Prostate gland (tissue), 2 donors: ENCODE measurements at places on chromosomes 12 and 14. TPM values are rescaled to one million over a fixed set of nuclear protein-coding genes. Genes with fewer than 3 reads are reported as not detected.
A peak's percentile ranks its signal among the peaks of the same experiment; 100 is the strongest.

GRCh38 chr12:2963760-2964292 lies 4.6 kb downstream of the TEAD4 start:
- no peak for DNase-seq

- no peak for DNase-seq
Observed at GRCh38 chr14:71056168-71056567, 148.9 kb downstream of the PCNX1 start.

DNA sequence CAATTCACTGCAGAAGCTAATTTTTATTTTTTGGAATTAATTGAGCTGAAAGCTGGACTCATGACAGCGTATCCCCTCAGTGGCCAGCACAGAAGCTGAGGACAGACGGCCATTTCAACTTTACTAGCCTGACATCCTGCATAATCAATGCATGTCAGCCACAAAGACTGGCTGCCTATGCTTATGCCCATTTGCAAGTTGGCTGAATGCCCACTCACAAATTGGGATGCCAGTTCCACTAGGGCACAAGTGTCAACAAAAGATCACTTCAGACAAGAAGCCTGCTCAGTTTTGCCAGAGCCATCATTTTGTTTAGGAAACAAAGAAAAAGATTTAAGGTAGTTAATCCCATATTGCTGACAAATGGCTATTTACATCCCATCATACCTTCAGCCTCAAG lies 417.6 kb downstream of the NOVA1 start:
- no peak for DNase-seq

GRCh38 chr12:69189378-69189978 lies 49.9 kb upstream of the CPSF6 start:
- no peak for DNase-seq

GRCh38 chr12:120025640-120026039 lies 36.6 kb downstream of the BICDL1 start:
- no peak for DNase-seq

DNA sequence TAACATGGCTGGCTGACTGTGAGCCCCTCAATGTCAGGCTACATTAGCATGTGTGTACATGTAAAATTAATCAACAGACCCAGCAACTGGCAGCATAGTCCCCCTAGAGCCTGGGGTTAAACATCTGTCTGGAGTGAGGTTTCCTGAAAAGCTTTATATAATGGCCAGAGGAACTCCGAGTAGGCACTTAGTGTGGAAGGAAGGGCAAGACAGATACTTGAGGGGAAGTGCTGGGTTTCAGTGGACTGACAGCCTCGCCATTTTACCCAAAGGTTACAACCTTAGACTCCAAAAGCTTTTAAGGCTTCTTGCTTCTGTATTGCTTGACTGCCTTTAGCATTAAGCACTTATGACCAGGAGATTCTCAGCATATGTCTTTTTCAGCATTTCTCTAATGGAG lies 430.8 kb downstream of the FLRT2 start:
- no peak for DNase-seq

DNA sequence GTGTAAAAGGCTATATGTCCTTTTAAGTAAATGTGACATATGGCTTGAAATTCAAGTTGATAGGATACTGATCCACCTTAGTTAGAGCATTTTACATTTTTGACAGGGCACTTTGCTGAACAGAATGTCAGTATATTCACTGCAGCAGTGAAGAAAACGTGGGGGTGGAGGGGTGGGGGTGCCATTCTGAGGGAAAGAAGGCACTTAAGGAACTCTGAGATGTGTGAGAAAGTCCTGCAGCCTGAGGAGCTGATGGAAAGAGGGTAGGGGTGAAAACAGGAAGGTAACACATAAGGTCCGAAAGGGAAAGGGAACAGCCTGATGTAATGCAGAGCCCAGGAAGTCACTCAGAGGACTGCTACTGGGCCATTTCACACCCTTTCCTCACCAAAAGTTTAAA lies 265.5 kb upstream of the GRIP1 start:
- DNase-seq, result no peak

DNA sequence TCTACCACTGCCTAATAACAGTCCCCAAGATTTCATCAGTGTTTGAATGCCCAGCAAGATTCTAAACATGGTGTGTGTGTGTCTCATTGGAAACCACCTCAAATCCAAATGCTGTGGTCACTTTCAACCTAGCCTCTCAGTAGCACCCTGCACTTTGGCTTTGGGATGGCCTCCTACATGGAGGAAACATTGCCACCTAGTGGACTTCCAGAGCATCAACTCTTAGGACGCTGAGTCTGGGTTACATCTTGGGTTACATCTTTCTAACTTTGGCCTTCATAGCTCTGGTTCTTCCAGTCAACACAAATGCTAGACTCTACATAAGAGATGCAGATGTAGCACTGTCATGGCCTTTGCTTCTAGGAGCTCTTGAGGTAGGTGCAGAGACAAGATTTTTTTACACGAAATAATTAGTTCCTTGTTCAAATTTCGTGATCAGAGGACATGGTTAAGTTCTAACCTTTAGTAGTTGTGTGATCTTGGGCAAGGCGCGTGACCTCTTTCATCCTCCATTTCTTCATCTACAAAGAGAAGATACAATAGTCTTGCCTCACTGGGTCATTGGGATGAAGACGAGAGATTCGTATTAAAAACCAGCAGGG lies 113.5 kb upstream of the VASH1 start:
- DNase-seq, result peak; percentile 23

DNA sequence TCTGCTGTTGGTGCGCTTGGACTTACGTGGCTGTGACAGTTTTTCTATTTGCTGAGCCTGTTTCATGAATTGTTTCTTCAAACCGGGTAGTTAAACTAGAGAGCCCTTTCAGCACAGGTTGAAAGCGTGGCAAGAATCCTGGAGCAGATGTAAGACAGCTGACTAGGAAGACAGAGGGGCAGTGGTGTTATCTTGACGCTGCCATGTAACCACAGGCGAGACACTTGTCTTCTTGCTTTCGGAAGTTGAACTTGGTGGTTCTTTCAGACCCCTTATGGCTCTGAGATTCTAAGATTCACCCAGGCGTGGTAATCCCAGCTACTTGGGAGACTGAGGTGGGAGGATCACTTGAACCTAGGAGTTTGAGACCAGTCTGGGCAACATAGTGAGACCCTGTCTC lies 4.3 kb downstream of the EMP1 start:
- no peak for DNase-seq

DNA sequence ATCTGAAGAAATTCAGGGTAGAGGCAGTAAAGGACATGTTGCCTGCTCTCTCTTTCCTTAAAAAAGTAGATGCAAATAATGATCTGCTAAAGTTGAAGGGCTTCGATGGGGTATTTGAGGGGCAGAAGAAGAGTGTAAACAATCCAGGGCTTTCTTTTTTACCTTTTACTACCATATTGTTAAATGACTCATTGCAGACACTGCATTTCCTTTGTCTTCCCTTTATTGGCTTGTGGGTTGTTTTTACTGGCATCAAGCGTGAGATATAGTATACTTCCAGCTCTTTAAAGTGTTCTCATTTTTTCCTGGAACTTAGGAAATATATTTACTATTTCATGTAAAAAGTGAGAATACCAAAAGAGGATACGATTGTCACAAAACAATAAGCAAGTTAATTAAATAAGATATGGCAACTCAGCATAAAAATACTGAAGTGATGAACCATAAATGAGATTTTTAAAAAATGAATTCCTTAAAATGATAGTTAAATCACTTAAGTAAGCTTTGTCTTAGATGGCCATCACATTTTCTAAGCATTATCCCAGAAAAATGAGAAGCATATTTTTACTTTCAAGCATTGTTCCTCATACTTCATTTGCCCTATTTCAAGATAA lies 72.3 kb upstream of the KRAS start:
- no peak for DNase-seq

GRCh38 chr12:52227606-52228166 lies 5.4 kb upstream of the KRT7 start:
- DNase-seq, result no peak

DNA sequence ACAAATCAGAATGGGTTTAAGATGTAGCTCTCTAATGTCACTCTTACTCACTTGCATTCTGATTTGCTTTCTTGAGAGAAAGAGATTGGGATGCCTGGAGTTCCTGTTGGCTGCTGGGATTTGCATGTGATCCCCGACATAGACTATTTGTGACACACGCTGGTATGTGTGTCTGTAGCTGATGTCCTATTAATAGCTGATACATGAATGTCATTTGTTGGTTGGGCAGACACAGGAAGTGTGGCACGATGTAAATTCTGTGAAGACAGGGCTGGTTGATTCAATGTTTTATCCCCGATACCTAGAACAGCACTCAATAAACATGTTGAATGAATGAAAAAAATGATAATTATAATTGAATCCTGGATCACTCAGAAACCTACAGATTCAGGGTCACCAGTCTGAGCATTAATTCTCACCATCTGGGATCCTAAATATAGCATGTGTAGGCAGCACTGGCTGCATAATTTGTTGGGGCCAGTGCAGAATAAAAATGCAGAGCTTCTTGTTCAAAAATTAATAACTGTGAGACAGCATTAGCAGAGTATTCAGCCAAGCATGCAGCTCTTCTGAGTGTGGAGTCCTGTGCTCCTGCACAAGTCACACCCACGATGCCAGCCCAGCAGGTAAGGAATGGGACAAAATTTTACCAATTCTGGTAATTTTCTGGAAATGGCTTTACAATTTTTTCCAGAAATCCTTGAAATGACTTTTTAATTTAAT lies 35.5 kb upstream of the SOCS2 start:
- DNase-seq, result no peak

GRCh38 chr12:15629761-15630160 lies 159.4 kb downstream of the EPS8 start:
- no peak for DNase-seq

- no peak for DNase-seq
Observed at GRCh38 chr12:1463073-1463905, 131.1 kb downstream of the FBXL14 start.

- no peak for DNase-seq
Observed at GRCh38 chr12:67534046-67534445, 114.5 kb upstream of the DYRK2 start.

DNA sequence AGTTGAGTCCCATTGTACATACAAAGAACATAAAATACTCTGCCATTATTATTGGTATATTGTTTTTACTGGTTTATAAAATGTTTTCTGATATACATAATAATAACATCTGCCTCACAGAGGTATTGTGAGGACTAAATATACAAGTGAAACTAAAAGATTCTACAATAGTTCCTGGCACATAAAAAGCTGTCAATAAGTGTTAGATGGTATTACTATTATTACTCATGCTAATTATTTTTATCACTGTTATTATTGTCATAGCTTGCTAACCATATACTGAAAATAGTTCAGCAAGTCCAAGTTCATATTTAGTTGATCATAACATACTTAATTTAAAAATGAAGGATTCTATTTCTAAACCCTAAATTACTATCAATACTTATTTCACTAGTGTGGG lies 34.4 kb downstream of the BTG1 start:
- no peak for DNase-seq

- peak; percentile 83 for DNase-seq
Observed at GRCh38 chr14:76918256-76918781, 92.1 kb downstream of the LRRC74A start.

DNA sequence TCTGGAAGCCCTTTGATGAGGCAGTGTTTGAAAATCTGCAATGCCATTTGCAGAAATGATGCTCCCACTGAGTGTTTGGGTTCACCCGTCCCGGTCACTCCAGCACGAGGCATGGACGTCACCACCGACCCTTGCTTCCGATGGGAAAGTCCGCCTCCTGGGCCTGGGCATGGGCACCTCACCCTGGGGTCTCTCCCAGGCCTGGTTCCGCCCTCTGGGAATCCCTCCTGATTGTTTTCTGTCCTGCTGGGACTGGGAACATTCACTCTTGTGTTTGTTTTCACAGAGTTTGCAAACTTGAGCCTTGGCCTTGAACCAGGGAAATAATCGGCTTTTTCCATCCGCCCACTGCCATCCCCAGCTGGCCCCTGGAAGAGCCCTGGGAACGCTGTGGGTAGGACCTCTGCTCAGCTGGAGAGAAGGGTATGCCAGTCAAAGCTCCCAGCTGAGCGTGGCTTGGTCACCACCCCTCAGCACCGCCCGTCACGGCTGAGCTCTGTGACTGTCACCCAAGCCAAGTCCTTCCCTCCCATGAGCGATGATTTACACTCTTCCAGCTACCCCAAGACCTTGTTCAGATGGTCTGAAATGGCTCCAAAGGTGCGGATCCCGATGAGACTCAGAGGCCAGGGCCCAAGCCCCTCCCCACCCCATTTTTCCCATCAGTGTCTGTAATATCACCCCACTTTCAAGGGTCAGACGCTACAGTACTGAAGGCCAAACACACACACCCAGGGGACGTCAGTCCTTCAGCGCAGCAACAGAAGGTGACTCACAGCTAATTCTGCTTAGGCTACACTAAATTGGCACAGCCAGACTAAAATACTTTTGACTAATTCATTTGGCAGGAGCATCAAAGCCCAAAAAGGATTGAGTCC lies 34.1 kb upstream of the FZD10 start:
- DNase-seq, result peak; percentile 40

GRCh38 chr14:101374373-101375338 lies 186.6 kb upstream of the DIO3 start:
- no peak for DNase-seq

The SDSL gene
- 6.2 TPM for total RNA-seq

The LMNTD1 gene
- total RNA-seq, result not detected

The ADAM20 gene
- total RNA-seq, result 0.96 TPM

The FAM90A1 gene
- 0.18 TPM for total RNA-seq

The ATL1 gene
- 26.5 TPM for total RNA-seq

The GPR135 gene
- total RNA-seq, result 12.4 TPM

The ACOT6 gene
- total RNA-seq, result not detected

The DTX1 gene
- total RNA-seq, result 2.6 TPM
